ENCODE measurements at places on chromosomes 2 and 18.

- peak; percentile 32 for DNase-seq
These were observed 61.6 kb downstream of the TTC21B start for GRCh38 chr2:165891943-165892342.

DNA sequence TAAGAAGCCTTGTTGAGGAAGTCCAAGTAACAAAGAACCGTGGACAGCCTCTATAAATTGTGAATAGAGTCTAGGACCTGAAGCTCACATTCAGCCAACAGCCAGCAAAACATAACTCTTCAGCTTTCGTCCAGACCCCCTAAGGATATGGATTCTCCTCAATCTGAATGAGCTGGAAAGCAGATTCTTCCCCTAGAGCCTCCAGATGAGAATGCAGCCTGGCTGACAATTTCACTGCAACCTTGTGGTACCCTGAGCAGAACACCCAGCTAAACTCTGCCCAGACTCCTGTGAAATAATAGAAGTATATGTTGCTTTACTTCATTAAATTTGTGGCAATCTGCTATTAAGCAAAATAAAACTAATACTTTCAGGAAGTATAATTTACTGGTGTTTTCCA, 483.5 kb upstream of the SLC8A1 start:
- DNase-seq = no peak

GRCh38 chr2:227759411-227760118, 13.9 kb downstream of the SCYGR8 start:
- DNase-seq = no peak

DNA sequence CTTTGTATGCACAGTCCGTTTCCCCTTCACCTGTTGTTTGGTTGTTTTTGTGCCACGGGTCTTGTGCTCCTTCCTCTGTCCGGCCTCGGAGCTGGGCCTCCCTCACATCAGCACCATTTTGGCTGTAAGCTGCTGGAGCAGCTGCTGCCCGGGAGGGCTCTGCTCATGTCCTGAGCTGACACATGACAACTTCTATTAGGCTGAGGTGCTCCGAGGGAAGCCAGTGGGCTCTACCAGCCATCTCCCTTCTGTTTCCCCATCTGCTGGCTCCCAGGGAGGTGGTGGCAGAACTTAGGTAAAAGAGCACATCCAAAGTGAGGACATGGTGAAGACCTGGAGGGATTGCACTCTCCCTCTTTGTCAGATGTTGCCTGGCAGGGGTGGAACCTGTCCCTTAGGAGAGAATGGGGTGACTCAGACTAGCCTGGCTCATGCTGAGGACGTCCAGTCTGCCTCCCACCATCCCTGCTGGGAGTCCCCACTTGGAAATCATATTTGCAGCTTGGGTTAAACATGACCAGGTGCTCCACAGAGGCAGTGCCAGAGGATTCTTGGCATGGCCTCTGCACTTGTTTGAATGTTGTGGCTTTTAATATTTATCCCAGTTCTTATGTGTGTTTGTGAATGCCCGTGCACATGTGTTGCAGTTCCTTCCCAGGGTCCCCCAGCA, 49.8 kb upstream of the TNP1 start:
- no peak for DNase-seq

DNA sequence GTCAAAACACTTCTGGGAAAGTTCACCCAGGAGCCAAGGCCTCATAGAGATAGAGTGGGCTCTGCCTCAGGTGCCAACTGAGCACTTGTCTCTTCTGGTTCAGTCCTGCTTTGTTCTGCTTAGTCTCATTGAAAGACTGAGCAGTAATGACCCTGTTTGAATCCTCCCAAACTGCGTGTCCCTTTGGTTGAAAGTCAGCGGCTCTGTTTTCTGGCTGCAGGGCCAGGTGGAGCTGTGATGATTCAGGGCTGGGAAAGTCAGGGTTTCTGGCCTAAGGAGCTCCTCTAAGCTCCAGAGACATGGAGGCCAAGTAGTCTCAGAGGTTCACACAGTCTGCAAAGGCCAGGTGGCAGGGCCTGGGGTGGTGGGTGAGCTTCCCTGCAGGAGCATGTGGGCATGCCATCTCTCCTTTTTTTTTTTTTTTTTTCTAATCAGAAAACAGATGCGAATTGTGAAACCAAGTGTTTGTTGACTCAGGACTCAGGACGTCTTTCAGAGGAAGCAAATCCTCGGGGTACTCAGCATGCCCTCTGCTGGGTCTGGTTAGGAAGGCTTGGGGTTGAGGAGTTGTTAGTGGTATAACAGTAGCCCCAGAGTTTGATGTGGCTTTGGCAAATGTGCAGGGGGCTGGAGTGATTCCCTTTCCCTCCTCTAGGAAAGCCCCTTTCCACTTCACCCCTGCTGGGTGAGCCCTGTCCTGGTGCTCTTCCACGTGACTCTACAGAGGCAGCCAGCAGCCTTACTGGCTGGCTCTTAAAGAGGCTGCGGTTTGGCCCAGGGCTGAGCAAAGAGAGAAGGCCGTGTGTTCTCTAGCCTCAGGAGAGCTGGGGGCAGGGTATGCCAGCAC, 38.3 kb downstream of the TMEM17 start:
- peak; percentile 88 for DNase-seq

- DNase-seq = no peak
These were observed 2.9 kb upstream of the REG1B start for GRCh38 chr2:79090693-79091092.

- no peak for DNase-seq
These were observed 119.9 kb downstream of the RBMS1 start for GRCh38 chr2:160373666-160374065.

DNA sequence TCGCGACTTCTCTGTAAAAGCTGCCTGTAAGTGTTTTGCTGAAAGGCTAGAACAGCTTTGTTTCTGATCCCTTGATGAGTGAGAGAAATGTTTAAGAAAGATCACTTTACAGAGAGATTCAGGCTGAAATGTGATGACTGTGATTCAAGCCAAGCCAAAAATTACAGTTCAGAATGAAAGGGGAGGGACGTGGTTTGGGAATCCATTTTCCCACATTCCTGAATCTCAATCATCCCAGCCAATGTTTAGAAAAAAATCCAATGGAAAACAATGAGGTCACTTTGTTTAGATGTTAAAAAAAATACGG, 416.7 kb downstream of the ARHGAP15 start:
- peak; percentile 62 for DNase-seq

- DNase-seq = no peak
These were observed 18.0 kb downstream of the FBXO41 start for GRCh38 chr2:73266061-73266901.

DNA sequence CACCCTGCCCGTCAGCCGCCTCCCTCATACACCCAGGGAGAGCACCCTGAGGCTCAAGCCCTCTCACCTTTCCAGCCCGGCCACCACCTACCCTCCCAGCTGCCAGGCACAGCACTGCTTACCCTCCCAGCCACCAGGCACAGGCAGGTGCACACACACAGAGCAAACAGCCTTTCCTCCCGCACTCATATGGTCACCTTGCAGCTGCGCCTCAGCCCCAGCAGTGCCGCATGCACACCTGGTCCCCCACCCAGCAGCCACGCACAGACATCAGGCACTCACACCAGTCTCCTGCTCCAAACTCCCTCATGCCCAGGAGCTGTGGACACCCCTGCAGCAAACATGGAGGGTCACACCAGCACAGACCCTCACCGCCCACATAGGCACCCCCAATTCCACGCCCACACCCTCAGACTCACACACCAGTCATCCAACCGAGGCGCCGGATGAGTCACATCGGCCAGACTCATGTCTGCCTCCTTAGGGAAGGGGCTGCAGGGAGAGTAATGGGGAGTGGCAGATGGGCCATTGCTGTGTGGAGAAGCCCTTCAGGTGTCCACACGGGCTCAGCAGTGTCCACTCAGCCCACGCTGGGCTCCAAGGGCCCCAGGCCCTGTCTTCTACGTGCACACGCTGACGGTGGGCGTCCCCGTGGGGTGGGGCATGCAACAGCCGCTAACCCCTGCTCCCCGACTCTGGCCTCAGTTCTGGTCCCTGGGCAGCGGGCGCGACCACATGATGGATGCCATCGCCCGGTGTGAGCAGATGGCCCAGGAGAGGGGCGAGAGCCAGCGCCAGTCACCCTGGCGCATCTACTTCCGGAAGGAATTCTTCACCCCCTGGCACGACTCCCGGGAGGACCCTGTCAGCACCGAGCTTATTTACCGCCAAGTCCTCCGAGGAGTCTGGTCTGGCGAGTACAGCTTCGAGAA, 22.3 kb upstream of the GPR17 start:
- no peak for DNase-seq

DNA sequence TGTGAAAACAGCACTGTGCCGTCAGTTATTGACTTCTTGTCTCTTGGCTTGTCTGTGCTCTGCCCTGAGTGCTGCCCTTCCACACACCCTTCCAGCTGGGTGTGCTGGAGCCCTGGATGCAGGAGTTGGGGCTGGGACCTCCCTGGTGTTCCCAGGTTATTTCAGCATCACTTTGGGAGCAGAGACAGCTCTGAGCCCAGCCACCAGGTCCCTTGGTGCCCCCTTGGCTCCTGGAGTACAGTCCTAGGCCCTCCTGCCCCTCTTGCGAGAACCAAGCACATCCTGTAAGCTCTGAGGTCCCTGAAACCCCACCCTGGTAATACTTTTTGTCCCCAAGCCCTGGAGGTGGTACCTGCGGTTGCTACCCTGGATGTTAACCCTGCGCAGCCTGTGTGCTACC, 24.3 kb downstream of the BOK start:
- DNase-seq = no peak

DNA sequence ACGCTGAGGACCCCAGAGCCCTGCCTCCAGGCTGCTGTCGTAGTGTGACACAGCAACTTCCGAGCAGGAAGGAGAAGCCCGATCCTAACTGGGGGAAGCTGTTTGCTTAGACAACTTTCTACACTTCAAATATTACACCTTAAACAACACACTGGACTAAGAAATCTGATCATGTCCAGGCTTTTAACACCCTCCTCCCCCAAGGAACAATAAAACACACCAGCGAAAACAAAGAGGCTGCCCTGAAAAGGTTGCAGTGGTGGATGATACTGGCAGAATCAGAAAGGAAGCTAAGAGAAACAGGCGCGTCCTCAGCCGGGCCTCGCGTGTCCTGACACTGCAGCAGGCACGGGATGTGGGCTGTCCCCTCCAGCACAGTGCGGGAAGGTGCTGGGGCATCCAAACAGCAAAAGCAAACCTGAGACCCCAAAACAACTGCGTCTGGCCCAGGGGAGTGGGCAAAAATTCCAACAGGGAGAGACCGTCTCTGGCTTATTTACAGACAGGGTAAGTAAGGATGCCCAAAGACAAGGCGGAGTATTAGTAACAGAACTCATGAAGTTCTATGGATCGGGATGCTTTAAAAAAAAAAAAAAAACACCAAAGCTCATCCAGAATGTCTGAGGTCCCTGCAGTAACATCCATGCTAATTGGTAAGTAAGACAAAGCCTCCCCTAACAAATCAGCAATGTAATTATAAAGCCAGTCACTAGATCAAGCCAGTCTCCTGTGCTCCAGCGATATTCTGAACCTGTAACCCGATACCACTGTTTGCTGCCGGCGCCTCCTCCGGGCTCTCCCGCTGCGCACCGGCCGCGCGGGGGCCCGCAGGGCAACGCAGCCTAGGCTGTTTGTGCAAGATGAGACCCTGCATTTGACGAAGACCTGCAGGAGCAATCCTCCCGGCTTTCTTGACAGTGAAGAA, 9.0 kb downstream of the SERTAD2 start:
- DNase-seq = peak; percentile 84

DNA sequence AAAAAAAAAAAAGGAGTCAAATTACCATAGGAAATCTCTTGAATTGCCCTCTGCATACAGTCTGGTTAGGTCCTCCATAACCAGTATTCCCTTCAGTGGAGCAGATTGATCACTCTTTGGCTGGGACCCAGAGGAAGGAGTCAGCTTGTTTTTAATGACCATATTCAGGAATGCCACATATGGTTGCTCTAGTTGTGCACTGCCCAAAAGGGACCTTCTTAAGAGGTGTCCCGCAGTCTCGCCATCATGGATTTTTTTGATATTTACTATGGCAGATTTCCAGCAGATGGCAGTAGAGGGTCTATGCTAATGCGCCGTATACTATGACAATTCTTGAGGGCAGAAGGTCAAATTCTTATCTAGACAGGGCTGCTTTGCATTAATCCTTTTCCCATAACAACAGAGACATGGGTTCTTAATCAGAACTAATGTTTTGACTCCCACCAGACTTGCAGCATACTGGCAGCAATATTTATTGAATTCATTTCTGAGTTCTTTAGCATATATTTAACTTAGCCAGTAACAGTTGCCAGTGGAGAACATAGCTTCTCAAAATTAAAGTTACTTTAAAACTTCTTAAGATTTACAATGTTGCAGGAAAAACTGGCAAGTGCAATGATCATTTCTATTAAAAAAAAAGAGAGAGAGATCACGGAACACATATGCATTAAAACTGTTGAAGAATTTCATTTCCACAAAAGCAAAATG, 31.8 kb upstream of the INPP4A start:
- peak; percentile 21 for DNase-seq

GRCh38 chr2:134737671-134738070, 18.9 kb upstream of the TMEM163 start:
- DNase-seq = no peak

DNA sequence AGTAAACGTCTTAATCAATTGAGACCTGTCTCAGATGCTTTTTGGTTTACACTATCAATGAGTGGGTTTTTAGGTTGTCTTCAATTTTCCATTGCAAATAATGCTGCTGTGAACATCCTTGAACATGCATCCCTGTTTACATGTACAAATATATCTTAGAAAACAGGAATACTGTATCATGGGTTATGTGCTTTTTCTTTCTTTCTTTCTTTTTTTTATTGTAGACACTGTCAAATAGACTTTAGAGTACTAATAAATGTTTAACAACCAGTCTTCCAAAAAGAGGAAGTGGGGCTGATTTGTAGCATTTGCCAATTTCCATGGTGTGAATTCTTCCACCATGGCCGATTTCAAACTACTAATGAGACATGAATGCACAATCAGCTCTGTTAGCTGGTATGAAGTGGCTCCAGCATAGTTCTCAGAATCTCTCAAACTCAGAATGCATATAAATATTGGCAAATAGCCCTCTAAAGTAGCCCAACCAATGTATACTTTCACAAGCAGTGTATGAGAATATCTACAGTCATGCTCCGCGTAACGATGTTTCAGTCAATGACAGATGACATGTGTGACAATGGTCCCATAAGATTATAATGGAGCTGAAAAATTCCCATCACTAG, 50.3 kb upstream of the B3GNT2 start:
- DNase-seq = no peak

GRCh38 chr18:3593381-3593903, 143.5 kb downstream of the TGIF1 start:
- DNase-seq = no peak

DNA sequence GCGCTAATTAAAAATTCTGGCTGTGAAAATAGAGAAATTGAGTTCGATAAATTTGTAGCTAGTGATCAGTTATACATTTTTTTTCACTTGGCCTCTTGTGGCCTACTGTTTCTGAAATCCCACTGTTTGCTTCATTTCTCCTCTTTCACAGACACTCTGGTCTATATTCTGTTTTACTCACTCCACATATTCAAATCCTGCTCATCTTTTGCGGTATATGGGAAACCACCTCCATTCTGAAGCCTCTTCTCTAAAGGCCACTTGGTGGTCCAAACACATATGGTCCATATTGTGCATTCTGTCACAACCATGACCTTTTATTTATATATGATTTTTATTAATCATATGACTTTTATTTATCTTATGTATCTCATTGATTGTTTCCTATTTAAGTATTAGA, 67.0 kb downstream of the MYO1B start:
- DNase-seq = no peak

Data from fibroblast of gingiva (primary cell).